ENCODE measurements at places on chromosomes 7 and 10. TPM values are rescaled to one million over a fixed set of nuclear protein-coding genes. Genes with fewer than 3 reads are reported as not detected.

GRCh38 chr7:22588351-22588750 lies 88.4 kb upstream of the STEAP1B start:
- no peak for DNase-seq
- H3K27me3 ChIP-seq, result no peaks in the 10 kb centered on the region
- H3K4me3 ChIP-seq, result no peak overlapping the region
- H3K4me1 ChIP-seq, result peaks cover 37% of the 10 kb centered on the region
- H3K27ac ChIP-seq, result no peak overlapping the region
- H3K36me3 ChIP-seq, result 0 out of 2 replicates have a peak, but pooled peaks cover under 1% of the 10 kb centered on the region

GRCh38 chr10:114538181-114538906 lies 119.7 kb downstream of the ABLIM1 start:
- no peak for DNase-seq
- no peak overlapping the region for H3K27ac ChIP-seq
- H3K4me3 ChIP-seq, result no peak overlapping the region

DNA sequence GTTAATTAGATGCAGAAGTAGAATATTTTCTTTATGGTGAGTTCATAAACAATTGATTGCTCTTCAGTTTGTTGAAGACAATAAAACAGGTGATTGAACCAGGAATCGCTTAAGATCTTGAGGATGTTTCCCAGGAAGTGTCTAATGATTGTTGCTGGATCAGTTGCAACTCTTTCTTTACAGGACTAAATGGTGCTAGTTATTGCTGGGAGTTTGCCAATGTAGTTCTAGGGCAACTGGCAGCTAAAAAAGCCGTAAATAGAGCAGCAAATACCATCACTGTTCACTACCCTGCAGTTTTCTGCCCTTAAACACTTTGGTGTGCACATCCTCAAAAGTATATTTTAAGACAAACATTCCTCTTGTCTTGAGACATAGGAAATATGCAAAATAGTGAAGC lies 119.2 kb upstream of the ANK3 start:
- H3K36me3 ChIP-seq, result no peaks in the 10 kb centered on the region
- H3K27ac ChIP-seq, result no peak overlapping the region
- no peaks in the 10 kb centered on the region for H3K4me1 ChIP-seq
- 0 out of 2 replicates have a peak, but pooled peaks cover 5% of the 10 kb centered on the region for H3K27me3 ChIP-seq
- DNase-seq, result no peak

Gene MMP21
- not detected for total RNA-seq

GRCh38 chr10:129939416-129940275 lies 24.4 kb downstream of the EBF3 start:
- H3K4me1 ChIP-seq, result no peaks in the 10 kb centered on the region
- no peaks in the 10 kb centered on the region for H3K36me3 ChIP-seq
- no peaks in the 10 kb centered on the region for H3K27me3 ChIP-seq
- H3K27ac ChIP-seq, result no peak overlapping the region

Gene CALHM3
- total RNA-seq, result not detected

Gene PDE6C
- not detected for total RNA-seq

GRCh38 chr10:98265403-98266378 lies 2.3 kb downstream of the LOXL4 start:
- H3K4me3 ChIP-seq, result no peak overlapping the region
- no peaks in the 10 kb centered on the region for H3K27me3 ChIP-seq
- no peaks in the 10 kb centered on the region for H3K36me3 ChIP-seq
- DNase-seq, result peak; percentile 22

DNA sequence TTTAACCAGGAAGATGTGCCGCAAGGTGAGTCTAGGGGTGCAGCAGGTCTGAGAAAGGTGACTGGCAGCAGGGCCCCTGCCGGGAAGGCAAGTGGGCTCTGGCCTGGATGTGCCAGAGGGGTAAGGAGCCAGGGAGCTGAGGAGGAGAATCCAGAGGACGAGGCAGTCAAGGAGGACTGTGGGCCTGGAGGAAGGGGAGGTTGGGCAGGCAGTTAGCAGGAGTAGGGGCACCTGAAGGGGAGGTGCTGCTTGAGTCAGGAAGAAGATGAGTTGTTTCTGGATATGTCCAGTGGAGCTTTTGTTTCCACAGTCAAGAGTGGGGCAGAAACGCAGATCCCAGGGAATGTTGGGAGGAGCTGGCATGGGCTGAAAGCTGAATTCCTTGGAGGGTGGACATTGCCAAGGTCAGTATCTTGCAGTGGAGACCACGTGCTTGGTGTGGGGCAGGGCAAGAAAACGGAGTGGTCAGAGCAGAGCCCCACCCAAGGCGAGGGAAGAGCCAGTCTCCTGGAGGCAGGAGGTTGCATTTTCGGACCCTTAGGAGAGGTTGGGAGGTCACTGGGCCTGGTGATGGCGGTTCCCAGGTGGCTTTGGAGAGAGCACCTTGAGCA lies 34.0 kb downstream of the MINDY4 start:
- DNase-seq, result no peak
- H3K4me3 ChIP-seq, result no peak overlapping the region
- no peak overlapping the region for H3K27ac ChIP-seq
- H3K4me1 ChIP-seq, result peaks cover 21% of the 10 kb centered on the region

GRCh38 chr7:22597844-22598243 lies 97.9 kb upstream of the STEAP1B start:
- H3K27ac ChIP-seq, result peak overlapping the region; percentile 37
- peaks cover 16% of the 10 kb centered on the region for H3K4me1 ChIP-seq
- DNase-seq, result no peak
- no peak overlapping the region for H3K4me3 ChIP-seq

All from SJSA1 (cell line).